ENCODE measurements at places on chromosomes 1 and 21. TPM values are rescaled to one million over a fixed set of nuclear protein-coding genes. Genes with fewer than 3 reads are reported as not detected.

TNFRSF4 gene
- total RNA-seq, result 0.65 TPM

TDRD10 gene
- total RNA-seq, result not detected

RNU1-1 gene
- total RNA-seq, result 2,882 TPM

CR1 gene
- not detected for total RNA-seq

RIIAD1 gene
- total RNA-seq, result not detected

LCE2B gene
- total RNA-seq, result not detected

SUSD4 gene
- 1.9 TPM for total RNA-seq

DIO1 gene
- not detected for total RNA-seq

OR2T8 gene
- total RNA-seq, result not detected

SLC5A3 gene
- 28.5 TPM for total RNA-seq

TRIM45 gene
- 3.3 TPM for total RNA-seq

TATDN3 gene
- total RNA-seq, result 9.2 TPM

LCE2A gene
- not detected for total RNA-seq

PERM1 gene
- total RNA-seq, result 0.57 TPM

RAP1A gene
- 21.9 TPM for total RNA-seq

MAP3K21 gene
- 0.18 TPM for total RNA-seq

FAM43B gene
- 0.90 TPM for total RNA-seq

C1orf116 gene
- total RNA-seq, result not detected

BRINP3 gene
- total RNA-seq, result 2.3 TPM

KCNJ15 gene
- not detected for total RNA-seq

FAM72D gene
- not detected for total RNA-seq

KRTAP19-1 gene
- total RNA-seq, result not detected

HHAT gene
- total RNA-seq, result 8.5 TPM

PPM1J gene
- total RNA-seq, result 0.63 TPM

ICOSLG gene
- total RNA-seq, result not detected

DHRS3 gene
- 64.4 TPM for total RNA-seq

NECTIN4 gene
- total RNA-seq, result not detected

KCNA3 gene
- under 0.01 TPM for total RNA-seq

LEFTY1 gene
- not detected for total RNA-seq

ZMYND12 gene
- total RNA-seq, result 1.6 TPM

C1QC gene
- total RNA-seq, result not detected

GPR52 gene
- total RNA-seq, result 2.9 TPM

MSH4 gene
- total RNA-seq, result 0.16 TPM

SPRR1B gene
- total RNA-seq, result not detected

NPR1 gene
- 1.5 TPM for total RNA-seq

ASAP3 gene
- 46.9 TPM for total RNA-seq

SERTAD4 gene
- total RNA-seq, result 16.7 TPM

SPATA45 gene
- total RNA-seq, result not detected

VAMP3 gene
- total RNA-seq, result 135 TPM

TNFSF4 gene
- total RNA-seq, result 0.49 TPM

SELENON gene
- total RNA-seq, result 35.0 TPM

PYGO2 gene
- 7.8 TPM for total RNA-seq

OLIG2 gene
- total RNA-seq, result not detected

KANK4 gene
- 0.09 TPM for total RNA-seq

CFAP45 gene
- 0.27 TPM for total RNA-seq

TNFRSF9 gene
- total RNA-seq, result under 0.01 TPM

LMX1A gene
- not detected for total RNA-seq

CENPF gene
- 7.5 TPM for total RNA-seq

SPEN gene
- total RNA-seq, result 20.5 TPM

FAM3B gene
- total RNA-seq, result not detected

SLC41A1 gene
- total RNA-seq, result 27.1 TPM

KCNQ4 gene
- total RNA-seq, result not detected

All from fibroblast of the aortic adventitia (primary cell).